ENCODE measurements at places on chromosomes 6 and 20.
A peak's percentile ranks its signal among the peaks of the same experiment; 100 is the strongest.

DNA sequence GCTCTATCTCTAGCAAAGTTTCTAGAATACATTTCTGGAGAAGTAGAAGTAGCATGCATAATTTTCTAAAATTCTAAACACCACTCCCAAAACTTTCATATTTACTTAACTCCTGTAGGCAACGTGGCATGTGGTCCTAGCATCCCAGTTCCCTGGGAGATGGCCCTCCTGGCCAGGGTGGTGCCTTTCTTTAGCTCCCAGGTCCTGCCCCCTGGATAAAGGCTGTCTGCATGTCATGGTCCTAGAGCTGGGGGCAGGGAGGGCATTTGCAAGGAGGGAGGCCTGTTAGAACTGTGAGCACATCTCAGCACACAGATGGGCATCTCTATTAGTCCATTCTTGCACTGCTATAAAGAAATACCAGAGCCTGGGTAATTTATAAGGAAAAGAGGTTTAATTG is 485.6 kb upstream of the SULF2 start:
- no peak for DNase-seq

- no peak for DNase-seq
Observed at GRCh38 chr6:92777146-92777740, 642.1 kb downstream of the EPHA7 start.

- no peak for DNase-seq
Observed at GRCh38 chr6:133223452-133224029, 17.6 kb upstream of the EYA4 start.

GRCh38 chr6:90049295-90049694 is 155.0 kb downstream of the GJA10 start:
- no peak for DNase-seq

DNA sequence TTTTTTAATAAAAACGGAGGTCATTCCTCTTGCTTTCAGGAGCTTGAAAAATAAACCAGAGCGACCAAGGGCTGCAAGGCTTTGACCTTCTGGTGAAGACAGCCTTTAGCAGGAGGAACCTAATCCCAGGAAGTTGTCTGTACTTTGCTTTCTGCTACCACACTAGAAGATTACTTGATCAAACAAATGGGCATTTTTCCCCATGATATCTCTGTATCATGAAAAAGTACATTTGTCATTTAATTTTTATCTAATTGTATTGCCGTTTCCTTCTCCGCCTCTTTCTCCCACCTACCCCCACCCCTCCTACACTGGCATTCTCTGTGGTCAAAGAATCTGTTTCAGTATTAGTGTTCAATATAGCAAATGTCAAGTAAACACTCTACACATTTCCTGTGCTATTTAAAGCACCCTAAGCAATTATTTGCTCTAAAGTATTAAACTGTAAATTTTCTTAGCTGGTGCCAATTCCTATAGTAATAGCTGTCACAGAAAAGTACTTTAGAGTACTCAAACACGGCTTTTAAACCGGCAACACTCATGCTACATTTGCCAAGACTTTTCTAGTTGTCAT is 29.7 kb downstream of the ATXN1 start:
- DNase-seq = peak; percentile 64

DNA sequence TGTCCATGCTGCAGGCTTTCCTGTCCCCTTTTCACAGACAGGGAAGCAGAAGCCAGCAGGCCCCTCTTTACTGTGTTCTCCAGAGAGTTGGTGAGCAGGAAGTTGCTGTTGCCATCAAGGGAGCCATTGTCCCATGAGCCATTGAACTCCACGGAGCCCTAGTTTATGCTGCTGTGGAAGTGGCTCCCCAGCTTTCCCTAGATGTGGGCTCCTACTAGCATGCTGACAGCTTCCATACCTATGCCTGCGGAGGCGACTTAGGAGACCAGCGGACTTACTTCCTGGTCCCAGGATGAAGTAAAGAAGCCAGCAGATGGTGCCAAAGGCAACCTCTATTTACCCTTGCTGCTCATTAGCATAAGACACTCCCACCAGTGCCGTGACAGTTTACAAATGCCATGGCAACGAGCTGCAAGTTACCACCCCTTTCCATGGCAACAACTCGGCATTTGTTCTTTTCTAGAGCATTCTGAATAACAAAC is 30.8 kb upstream of the FKBP1A start:
- peak; percentile 31 for DNase-seq

- no peak for DNase-seq
Observed at GRCh38 chr6:123168892-123169773, 173.1 kb downstream of the CLVS2 start.

GRCh38 chr20:59559024-59559817 is 45.1 kb upstream of the PHACTR3 start:
- DNase-seq = no peak

- DNase-seq = no peak
Observed at GRCh38 chr6:147699637-147700036, 191.1 kb downstream of the SAMD5 start.

GRCh38 chr20:18287546-18287914 is 797 bp upstream of the ZNF133 start:
- DNase-seq = no peak

DNA sequence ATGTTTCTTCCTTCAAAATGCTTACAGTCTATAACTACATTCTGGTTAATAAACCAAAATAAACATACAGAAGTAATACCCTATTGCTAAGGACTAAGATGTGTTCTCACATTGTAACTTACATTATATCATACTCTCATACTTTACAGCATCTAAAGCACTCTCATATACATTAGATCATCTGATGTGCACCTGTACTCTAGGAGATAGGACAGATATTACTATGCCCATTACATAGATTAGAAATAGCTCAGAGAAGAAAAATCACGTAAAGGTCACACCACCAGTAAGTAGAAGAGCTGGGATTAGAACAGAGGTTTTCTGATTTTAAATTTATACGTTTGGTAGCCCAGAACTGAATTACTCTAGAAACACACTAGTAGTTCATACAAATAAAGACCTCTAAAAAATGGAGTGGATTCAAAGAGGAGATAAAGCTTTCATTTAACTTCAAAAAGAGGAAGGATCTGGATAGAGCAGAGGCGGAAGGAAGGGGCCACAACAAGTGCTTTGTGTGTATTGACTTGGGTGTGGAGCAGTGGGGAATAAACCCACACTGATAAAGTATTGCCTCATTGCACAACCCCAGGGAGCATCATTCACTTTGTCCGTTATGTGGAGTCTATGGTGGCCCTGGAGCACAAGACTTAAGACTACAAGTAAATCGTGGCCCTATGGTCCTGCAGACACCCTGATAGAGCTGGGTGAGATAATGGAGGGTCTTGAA is 30.9 kb downstream of the SLC2A12 start:
- peak; percentile 1 for DNase-seq

DNA sequence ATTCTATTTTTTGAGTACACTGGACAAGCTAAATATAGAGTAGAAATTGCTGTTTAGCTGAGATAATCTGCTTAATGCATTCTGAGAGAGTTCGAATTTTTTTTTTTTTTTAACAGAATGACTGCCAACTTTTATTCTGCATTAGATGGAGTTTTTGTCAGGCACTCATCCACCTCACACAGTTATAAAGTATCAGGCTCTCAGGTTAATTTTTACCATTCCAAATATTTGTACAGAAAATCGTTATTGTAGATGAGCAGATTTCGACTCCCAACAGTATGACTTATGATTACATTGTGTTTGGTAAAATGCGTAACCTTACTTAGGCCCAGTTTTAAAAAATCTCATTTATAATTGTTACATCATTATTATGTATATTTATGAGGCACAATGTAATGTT is 1731.0 kb downstream of the GRIK2 start:
- no peak for DNase-seq

DNA sequence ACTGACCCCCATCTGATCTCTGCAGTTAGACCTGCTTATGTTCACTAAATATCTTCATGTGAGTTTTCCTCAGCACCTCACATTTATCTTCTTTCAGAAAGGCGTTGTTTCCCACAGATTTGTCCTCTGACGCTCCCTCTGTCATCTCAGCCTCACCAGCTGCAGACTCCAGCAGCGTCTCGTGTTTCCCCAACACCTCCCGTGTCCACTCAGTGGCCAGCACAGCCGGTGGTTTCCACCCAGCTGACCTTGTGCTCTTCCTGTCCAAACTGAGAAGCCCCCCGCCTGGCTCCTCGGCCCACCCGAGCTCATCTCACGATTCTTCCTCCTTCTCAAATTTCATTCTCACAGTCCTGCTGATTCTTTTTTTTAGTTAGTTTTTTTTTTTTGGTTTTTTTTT is 12.5 kb downstream of the ERMARD start:
- no peak for DNase-seq

GRCh38 chr6:161850562-161850961 is 576.7 kb upstream of the AGPAT4 start:
- DNase-seq = no peak

GRCh38 chr20:2282181-2282580 is 13.6 kb upstream of the TGM3 start:
- DNase-seq = no peak

DNA sequence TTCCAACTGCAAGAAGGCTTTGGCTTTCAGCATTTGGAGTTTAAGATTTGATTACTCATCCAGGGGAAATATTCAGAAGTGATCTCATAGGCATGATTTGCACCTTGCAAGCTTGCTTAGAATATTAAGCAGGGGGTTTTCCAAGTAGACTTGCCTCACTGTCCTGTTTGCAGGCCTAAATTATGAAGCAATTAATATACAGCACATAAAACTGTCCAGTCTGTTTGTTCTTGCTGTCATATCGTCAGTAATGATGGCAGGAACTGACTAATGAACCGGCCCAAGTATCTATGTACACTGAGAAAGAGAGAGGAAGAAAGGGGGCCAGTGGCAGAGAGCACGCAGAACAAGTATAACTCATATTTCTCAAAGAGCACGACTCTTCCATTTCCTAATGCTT is 212.5 kb upstream of the SUPT3H start:
- no peak for DNase-seq

- DNase-seq = no peak
Observed at GRCh38 chr6:107511511-107511993, 21.6 kb downstream of the SOBP start.

DNA sequence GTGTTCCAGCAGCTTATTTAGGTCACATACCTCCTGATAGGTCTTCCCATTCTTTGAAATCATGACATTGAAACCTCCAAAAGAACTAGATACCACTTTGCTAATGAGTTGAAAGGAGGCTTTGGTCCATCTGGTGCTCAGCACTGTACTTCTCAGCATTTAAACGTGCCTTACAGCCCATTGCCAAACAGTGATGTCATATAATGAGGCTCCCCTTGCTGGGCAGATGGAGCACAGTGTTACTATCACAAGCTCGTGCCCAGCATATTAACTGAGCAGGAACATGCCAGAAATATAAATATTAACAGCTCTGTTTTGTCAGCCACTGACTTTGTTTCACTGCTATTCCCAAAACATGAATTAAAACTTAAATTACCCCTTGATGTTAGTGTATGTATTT is 25.5 kb upstream of the MAPK13 start:
- DNase-seq = no peak

DNA sequence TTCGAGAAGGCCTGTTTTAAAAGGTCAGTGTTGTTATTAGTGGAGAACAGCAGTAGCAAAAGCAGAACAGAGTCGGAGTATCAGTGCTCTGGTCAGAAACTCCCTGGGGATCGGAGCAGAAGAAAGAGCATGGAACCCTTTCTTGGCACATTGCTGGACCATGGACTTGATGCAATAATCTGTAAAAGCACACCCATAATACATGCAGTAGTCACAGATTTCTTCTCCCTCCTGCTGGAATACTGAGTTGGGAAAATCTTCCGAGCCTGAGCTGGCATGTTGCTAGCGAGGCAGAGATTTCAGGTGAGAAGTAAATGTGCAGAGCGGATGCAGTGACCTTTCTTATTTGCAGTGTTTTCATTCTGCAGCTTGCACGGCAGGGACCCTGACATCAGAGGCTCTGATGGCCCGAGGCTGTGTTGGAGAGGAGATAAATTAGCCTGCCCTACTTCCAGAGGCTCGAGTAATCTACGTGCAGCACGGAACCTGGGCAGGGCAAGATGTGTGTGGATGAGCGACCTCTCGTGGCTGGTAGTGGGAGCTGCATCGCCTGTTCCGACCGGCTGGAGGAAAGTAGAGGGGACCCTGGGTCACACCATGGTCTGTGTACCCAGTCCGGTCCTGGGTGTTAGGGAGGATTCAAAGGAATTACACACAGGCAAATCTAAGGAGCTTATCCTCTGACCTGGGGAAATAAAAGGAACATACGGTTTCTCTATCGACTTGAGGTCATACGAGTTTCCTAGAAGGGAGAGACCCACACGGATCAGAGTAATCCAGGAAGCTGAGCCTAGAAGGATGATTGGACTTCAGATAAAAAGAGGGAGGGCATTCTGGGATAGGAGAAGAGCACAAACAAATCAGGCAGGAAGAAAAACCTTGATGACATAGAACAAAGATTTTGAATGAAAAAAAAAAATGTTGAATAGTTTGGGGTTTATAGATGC is 137.0 kb upstream of the STMND1 start:
- DNase-seq = peak; percentile 65
